ENCODE measurements at places on chromosomes 7 and 10.

GRCh38 chr10:101071885-101072433 lies 10.2 kb downstream of the KAZALD1 start:
- ATAC-seq, result no peak

GRCh38 chr10:58237014-58237834 lies 30.5 kb downstream of the IPMK start:
- ATAC-seq, result peak; percentile 52

DNA sequence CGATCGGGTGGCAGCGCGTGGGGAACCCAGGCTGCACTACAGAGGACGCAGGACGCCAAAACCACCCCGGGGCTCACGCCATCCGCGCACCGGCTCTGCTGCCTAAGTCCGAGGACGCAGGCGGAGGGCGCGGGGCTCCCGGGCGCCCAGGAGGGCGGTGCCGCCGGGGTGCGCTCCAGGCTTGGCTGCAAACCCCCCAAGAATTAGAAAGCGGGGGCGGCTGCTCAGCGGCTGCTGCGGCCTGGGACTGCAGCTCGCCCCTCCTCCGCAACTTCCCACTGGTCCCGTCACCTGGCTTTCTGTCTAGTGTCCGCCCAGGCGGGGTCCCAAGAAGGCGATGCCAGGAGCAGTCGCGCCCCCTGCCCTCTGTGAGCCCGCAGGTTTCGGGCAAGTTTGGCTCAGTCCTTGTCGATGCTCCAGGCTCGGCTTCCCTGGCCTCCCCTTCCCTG lies 1.7 kb upstream of the POU6F2 start:
- ATAC-seq, result peak; percentile 11

DNA sequence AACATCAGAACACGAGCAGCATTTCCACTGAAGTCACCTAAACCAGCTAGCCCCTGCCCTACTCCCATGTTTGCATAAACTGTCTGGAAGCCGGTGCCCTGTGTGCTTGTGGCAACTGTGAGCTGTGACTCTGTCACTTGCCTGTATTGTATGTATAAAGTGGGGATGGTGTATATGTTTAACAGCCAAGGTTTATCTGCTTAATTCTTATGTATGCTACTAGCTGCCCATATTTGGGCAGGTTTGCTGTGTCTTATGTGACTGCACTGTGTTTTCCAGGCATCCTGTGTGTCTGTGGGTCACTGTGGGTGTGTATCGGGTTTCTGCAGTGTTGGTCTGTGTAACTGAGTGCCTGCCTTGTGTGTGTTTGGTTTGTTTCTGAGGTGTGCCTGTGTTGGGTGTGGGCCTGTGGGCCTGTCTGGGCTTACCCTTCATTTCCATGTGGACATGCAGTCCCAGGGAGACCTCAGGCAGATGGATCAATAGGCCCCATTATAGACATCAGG lies 9.3 kb downstream of the LBX1 start:
- peak; percentile 21 for ATAC-seq

GRCh38 chr7:2879354-2879753 lies 35.2 kb upstream of the GNA12 start:
- ATAC-seq, result no peak
